GM18507 (cell line): ENCODE measurements at places on chromosomes 6 and 20.

- no peak for DNase-seq
Observed at GRCh38 chr20:20274821-20275220, 93.1 kb upstream of the INSM1 start.

DNA sequence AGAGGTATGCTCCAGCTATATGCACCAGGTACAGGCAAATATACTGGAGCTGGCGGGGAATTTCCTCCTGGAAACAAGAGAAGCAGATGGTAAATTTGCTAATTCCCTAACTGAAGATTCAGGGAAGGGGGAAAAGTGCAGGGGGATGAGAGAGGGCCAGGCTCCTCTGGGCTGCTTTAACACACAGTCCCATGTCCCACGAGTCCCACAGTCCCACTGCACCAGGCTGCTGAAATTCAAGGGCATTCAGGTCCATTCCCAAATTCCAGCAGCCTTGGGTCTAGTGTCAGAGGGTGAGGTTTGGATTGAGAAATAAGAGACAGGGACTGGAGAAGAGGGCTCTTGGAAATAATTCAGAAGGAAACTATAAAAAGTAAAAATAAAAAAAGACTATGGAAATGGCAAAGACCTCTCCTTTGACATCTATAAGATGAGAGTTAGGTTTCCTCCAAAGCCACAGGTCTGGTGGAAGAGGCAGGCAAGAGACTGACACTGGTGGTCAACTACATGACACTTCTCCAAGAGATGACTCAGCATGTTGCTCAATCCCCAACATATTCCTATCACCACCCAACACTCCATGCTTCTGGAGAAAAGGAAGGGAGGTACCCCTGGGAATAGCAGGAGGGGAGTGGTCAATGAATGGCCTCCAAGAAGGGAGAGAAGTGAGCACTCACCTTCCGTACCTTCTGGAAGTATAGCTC, 69.2 kb downstream of the TRAM2 start:
- no peak for DNase-seq

DNA sequence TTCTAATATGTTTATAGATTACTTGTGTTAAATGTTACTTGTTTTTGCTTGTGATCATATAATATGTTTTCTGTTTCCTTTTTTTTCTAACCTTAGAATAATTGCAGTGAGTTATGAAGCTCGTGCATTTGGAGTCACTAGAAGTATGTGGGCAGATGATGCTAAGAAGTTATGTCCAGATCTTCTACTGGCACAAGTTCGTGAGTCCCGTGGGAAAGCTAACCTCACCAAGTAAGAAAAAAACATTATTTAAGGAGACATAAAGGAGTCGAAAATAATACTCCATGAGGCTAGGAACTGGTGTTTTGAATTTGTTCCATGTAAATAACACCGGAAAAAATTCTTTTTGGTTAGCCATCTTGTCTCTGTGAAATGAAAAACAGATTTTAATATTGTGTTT, 6.9 kb downstream of the POLH start:
- no peak for DNase-seq

- peak; percentile 36 for DNase-seq
Observed at GRCh38 chr6:12608016-12608860, 108.3 kb upstream of the PHACTR1 start.

GRCh38 chr6:139370283-139370998, 4.0 kb downstream of the CITED2 start:
- DNase-seq = no peak

DNA sequence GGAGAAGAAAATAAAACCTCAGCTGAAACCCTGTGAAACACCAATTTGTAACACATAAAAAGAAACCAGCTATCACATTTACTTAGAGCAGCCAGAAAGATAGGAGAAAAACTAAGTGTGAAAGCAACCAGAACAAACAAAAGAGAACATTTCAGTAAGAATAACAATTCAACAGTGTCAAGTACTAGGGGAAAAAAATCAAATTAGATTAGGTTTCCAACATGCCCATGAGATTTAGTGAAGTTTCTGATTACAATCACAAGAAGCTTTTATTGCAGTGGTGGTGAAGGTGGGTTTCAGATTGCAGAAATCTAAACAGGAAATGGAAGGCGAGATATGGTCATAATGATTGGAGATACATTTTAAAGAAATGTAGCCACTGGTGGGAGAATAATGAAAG, 22.1 kb upstream of the TRDN start:
- DNase-seq = no peak
